Pancreas (tissue), 10 donors: ENCODE measurements at places on chromosomes 1 and 21.

GRCh38 chr1:147264158-147264768, 21.8 kb downstream of the CHD1L start:
- no peak overlapping the region for H3K27ac ChIP-seq
- no peaks in the 10 kb centered on the region for H3K27me3 ChIP-seq
- DNase-seq, result no peak
- no peak overlapping the region for H3K4me3 ChIP-seq

DNA sequence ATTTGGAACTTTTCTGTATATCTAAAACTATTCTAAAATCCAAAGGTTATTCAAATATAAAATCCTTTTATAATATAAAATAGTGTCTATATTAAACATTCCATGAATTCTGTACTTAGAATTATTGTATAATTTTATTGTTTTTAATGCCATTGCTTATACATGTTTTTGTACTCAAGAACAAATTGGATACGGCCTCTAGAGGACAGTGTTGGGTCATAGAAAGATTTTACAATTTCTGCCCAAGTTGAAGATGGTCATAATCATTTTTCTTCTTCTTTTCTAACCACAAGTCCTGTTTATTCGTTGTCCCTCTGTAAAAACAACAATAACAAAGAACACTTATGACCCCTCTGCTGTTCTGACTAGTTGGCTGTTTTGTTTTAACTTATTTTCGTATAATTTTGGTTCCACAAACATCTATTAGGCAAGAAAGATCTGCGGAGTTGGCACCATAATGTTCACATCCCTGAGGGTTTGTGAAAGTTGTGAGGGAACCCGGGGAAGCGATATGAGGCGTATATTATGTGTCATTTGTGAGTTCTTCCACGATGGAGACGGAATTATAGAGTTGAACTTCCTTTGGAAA, 75.7 kb upstream of the KIF26B start:
- H3K27me3 ChIP-seq, result no peaks in the 10 kb centered on the region
- H3K4me1 ChIP-seq, result no peaks in the 10 kb centered on the region
- H3K4me3 ChIP-seq, result no peak overlapping the region
- no peak overlapping the region for H3K27ac ChIP-seq
- no peak for DNase-seq
- no peaks in the 10 kb centered on the region for H3K36me3 ChIP-seq

- no peak overlapping the region for H3K4me3 ChIP-seq
- H3K4me1 ChIP-seq, result no peaks in the 10 kb centered on the region
- no peaks in the 10 kb centered on the region for H3K27me3 ChIP-seq
- H3K36me3 ChIP-seq, result no peaks in the 10 kb centered on the region
- peak overlapping the region; percentile 66 for H3K27ac ChIP-seq
Measured at GRCh38 chr1:8274352-8274751, 43.6 kb upstream of the SLC45A1 start.

GRCh38 chr1:167654975-167655575, 25.0 kb downstream of the RCSD1 start:
- DNase-seq, result no peak
- no peaks in the 10 kb centered on the region for H3K36me3 ChIP-seq
- H3K4me1 ChIP-seq, result no peaks in the 10 kb centered on the region
- H3K27ac ChIP-seq, result no peak overlapping the region
- H3K4me3 ChIP-seq, result no peak overlapping the region

- no peak overlapping the region for H3K27ac ChIP-seq
- no peaks in the 10 kb centered on the region for H3K27me3 ChIP-seq
- DNase-seq, result no peak
Measured at GRCh38 chr1:168565825-168566224, 10.6 kb upstream of the XCL1 start.

GRCh38 chr1:151783796-151784195, 6.5 kb downstream of the TDRKH start:
- H3K36me3 ChIP-seq, result no peaks in the 10 kb centered on the region
- no peak for DNase-seq
- no peaks in the 10 kb centered on the region for H3K4me1 ChIP-seq
- H3K27me3 ChIP-seq, result no peaks in the 10 kb centered on the region
- H3K4me3 ChIP-seq, result no peak overlapping the region
- H3K27ac ChIP-seq, result no peak overlapping the region

- H3K4me1 ChIP-seq, result peaks cover 8% of the 10 kb centered on the region
- H3K4me3 ChIP-seq, result peak overlapping the region; percentile 75
- no peaks in the 10 kb centered on the region for H3K36me3 ChIP-seq
- peak overlapping the region; percentile 99 for H3K27ac ChIP-seq
Measured at GRCh38 chr1:226110249-226111097, 48.0 kb downstream of the H3-3A start.

DNA sequence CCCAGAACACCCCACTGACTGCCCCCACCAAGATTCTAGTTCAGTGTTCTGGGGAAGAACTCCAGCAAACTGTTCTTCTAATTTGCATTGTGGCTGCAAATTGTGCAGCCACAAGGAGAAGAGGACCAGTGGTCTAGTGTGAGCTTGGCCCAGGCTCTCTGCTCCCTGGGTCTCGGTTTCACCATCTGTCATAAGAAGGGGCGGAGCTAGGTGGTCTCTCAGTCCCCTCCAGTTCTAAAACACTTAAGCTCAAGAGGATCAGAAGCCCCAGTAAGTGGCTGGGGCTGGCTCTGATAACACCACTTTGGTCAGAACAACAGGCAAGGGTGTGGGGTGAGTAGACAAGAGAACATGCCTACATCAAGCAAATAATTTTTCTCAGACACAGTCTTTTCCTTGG, 99.9 kb downstream of the BEND5 start:
- no peak for DNase-seq
- H3K4me1 ChIP-seq, result no peaks in the 10 kb centered on the region
- H3K36me3 ChIP-seq, result no peaks in the 10 kb centered on the region
- no peak overlapping the region for H3K4me3 ChIP-seq

- no peak overlapping the region for H3K4me3 ChIP-seq
- no peaks in the 10 kb centered on the region for H3K36me3 ChIP-seq
- H3K27me3 ChIP-seq, result no peaks in the 10 kb centered on the region
- no peaks in the 10 kb centered on the region for H3K4me1 ChIP-seq
Measured at GRCh38 chr1:42931108-42931539, 27.5 kb downstream of the SLC2A1 start.

DNA sequence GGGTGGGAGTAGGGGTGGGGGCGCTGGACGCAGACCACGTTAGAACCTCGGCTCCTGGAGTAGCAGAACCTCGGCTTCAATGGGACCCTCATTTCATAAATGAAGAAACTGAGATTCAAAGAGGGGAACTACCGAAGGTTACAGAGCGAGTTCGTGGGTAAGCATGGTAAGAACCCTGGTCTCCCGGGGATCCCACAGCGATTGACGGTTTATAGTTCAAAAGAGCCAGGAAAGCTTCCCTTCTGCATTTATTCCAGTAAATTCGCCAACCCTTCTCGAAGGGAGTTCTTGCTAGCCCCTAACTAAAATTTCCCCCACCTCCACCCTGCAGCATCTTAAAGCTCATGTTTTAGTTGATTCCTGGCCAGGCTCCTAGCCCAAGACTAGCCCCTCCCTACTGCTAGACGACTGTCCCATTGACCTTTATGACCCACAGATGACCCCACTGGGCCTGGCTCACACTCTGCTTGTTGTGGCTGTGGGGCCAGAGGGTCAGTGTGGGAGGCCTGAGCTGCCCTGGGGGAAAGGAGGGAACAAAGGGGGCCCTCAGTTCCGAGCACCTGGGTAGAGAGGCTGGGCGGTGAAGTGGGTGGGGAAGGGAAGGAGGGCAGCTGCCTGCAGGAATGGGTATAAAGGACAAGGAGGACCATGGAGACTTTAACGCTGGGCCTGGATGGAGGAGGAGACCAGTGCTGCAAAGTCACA, 558 bp upstream of the KIF21B start:
- DNase-seq, result no peak
- H3K27ac ChIP-seq, result no peak overlapping the region
- H3K36me3 ChIP-seq, result no peaks in the 10 kb centered on the region
- no peaks in the 10 kb centered on the region for H3K4me1 ChIP-seq
- H3K27me3 ChIP-seq, result no peaks in the 10 kb centered on the region

DNA sequence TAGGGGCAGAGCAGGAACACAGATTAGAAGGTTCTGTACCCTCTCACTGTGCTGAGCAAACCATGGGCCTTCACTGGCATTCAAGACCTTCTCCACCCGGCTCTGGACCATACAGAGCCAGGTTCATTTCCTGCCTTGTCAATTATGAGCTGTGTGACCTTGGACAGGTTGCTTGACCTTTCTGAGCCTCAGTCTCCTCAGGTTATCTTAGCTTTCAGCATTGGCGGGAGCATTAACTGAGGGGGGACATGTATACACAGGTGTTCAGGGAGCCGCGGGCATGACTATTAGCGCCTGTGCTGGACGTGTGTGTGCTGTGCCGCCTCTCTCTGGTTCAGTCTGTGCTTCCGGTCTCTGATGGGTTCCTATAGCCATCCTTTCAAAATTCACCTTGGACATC, 32.1 kb downstream of the HTR6 start:
- no peaks in the 10 kb centered on the region for H3K36me3 ChIP-seq
- no peak overlapping the region for H3K4me3 ChIP-seq
- no peak for DNase-seq
- no peaks in the 10 kb centered on the region for H3K4me1 ChIP-seq
- H3K27me3 ChIP-seq, result no peaks in the 10 kb centered on the region

- H3K4me3 ChIP-seq, result no peak overlapping the region
- H3K36me3 ChIP-seq, result no peaks in the 10 kb centered on the region
- no peak overlapping the region for H3K27ac ChIP-seq
- no peaks in the 10 kb centered on the region for H3K27me3 ChIP-seq
Measured at GRCh38 chr1:170303034-170303433, 157.3 kb downstream of the NTMT2 start.

DNA sequence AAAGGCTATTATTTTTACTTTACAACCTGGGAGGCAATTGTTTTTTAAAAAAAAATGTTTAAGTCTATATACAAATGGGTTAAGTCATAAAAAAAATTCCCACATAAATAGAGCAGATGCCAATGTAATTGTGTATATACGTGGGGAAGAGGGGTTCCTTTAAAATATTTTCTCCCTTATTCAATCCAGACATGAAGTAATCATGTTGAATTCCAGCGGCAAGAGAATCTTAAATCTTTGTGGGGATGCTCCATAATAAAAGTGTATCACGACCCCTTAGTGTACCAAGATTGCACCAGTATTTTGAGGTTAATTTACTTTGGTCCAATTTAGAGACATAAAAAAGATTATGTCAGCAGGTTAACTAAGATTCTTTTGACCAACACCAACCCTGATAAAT, 62.1 kb downstream of the ARID4B start:
- no peaks in the 10 kb centered on the region for H3K27me3 ChIP-seq
- H3K27ac ChIP-seq, result no peak overlapping the region
- DNase-seq, result no peak
- H3K4me3 ChIP-seq, result no peak overlapping the region
- H3K4me1 ChIP-seq, result peaks cover 3% of the 10 kb centered on the region

GRCh38 chr1:170734412-170735175, 70.7 kb downstream of the PRRX1 start:
- no peak for DNase-seq
- no peaks in the 10 kb centered on the region for H3K4me1 ChIP-seq
- H3K4me3 ChIP-seq, result no peak overlapping the region
- no peaks in the 10 kb centered on the region for H3K27me3 ChIP-seq
- no peaks in the 10 kb centered on the region for H3K36me3 ChIP-seq
- H3K27ac ChIP-seq, result no peak overlapping the region

- H3K36me3 ChIP-seq, result no peaks in the 10 kb centered on the region
- no peak overlapping the region for H3K27ac ChIP-seq
- H3K4me3 ChIP-seq, result no peak overlapping the region
Measured at GRCh38 chr1:94620345-94621031, 78.9 kb upstream of the F3 start.

- H3K27ac ChIP-seq, result no peak overlapping the region
- H3K36me3 ChIP-seq, result no peaks in the 10 kb centered on the region
- H3K4me3 ChIP-seq, result peak overlapping the region; percentile 57
- H3K4me1 ChIP-seq, result peaks cover 10% of the 10 kb centered on the region
- DNase-seq, result no peak
- H3K27me3 ChIP-seq, result no peaks in the 10 kb centered on the region
Measured at GRCh38 chr21:37257511-37257966, 9.6 kb downstream of the VPS26C start.

DNA sequence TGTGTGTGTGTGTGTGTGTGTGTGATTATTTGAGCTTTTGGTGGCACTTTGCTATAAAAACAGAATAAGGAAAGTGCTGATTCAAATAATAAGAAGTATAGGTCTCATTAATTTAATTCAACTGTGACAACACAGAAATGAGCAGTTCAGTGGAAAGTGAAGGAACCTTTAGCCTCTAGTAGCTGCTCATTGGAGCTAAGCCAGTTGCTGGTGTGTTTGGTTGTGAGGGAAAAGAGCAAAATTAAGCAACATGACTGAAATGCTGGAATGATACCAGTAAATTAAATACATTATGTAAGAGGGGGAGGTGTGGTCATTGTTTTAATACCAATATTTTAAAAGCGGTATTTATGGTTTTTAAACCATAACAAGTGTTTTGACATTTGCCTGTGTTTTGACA, 55.2 kb downstream of the KIAA0040 start:
- no peak overlapping the region for H3K27ac ChIP-seq
- DNase-seq, result no peak
- no peaks in the 10 kb centered on the region for H3K4me1 ChIP-seq
- no peaks in the 10 kb centered on the region for H3K36me3 ChIP-seq
- H3K27me3 ChIP-seq, result no peaks in the 10 kb centered on the region
- H3K4me3 ChIP-seq, result no peak overlapping the region

DNA sequence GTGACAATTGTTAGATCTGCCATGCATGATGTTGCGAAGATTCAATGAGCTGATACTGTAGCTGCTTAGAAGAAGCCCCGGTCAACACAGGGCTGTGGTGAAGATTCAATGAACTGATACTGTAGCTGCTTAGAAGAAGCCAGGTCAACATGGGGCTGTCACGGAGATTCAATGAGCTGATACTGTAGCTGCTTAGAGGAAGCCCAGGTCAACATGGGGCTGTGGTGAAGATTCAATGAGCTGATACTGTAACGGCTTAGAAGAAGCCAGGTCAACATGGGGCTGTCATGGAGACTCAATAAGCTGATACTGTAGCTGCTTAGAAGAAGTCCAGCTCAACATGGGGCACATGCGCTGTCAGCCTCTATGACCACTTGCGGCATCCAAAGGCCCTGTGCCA, 18.8 kb upstream of the BACE2 start:
- no peak overlapping the region for H3K4me3 ChIP-seq
- H3K4me1 ChIP-seq, result no peaks in the 10 kb centered on the region
- H3K27ac ChIP-seq, result no peak overlapping the region
- no peaks in the 10 kb centered on the region for H3K27me3 ChIP-seq

DNA sequence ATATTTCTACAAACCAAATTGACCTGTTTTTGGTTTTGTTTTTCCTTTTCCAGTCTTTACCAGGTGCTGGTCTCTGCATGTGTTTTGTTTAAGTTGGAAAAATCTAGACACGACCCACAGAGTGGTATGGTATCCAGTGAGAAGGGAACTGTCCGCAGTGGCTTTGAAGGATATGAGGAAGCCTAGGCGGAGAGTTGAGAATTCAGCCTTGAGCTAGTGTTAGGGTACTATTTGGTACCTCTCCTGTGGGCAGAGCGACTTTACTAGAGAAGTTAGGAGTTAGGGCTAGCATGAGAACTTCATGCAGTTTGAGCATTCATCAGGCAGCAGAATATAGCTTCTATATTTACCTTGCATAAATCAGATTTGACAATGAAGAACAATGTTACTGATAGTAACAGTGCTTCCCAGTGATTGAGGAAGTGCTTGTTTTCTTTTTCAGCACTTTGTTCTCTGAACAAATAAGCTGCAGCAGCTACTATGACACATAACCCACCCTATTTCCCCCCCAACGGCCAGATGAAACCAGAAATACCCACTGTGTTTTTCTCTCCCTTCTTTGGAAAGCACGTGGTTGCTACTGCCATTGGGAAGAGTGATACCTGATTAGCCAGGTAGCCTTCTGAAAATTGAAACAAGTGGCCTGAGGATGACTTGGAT, 19.0 kb downstream of the MRPS6 start:
- H3K36me3 ChIP-seq, result no peaks in the 10 kb centered on the region
- H3K4me3 ChIP-seq, result no peak overlapping the region
- no peak overlapping the region for H3K27ac ChIP-seq
- H3K4me1 ChIP-seq, result peaks cover 10% of the 10 kb centered on the region
